Stimulated activated CD8-positive, alpha-beta memory T cell treated with anti-CD3 and anti-CD28 coated beads, Interleukin-4, amount 100 ng/mL, for 24 hours (primary cell): ENCODE measurements at places on chromosomes 4 and X.

DNA sequence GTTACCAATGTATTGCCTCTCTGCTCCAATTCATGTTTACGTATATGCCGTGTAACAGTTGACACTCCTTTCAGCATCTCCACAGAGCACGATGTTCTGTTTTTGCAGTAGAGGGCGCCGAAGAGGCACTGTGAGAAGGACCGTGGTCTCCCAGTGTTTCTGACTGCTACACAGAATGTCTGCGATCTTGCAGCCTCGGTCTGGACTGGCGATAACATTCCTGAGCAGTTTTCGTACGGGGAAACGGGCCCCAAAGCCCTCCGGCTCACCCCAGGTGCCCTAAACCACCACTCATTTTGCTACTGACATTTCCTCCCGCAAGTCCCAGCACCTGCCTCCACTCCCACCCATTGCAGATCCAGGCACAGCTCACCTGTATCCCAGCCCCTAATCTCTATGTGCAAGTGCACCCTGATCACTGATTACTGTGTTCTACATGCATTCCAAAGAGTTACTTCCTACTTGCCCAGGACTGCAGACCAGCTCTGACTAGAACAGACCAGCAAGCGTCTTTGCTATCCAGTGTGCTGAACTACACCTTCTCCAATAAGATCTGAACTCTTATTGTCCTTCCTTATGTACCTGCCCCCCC, 12.4 kb upstream of the NFXL1 start:
- DNase-seq, result peak; percentile 13

- DNase-seq, result no peak
Observed at GRCh38 chr4:159137176-159137575, 34.3 kb downstream of the RAPGEF2 start.

DNA sequence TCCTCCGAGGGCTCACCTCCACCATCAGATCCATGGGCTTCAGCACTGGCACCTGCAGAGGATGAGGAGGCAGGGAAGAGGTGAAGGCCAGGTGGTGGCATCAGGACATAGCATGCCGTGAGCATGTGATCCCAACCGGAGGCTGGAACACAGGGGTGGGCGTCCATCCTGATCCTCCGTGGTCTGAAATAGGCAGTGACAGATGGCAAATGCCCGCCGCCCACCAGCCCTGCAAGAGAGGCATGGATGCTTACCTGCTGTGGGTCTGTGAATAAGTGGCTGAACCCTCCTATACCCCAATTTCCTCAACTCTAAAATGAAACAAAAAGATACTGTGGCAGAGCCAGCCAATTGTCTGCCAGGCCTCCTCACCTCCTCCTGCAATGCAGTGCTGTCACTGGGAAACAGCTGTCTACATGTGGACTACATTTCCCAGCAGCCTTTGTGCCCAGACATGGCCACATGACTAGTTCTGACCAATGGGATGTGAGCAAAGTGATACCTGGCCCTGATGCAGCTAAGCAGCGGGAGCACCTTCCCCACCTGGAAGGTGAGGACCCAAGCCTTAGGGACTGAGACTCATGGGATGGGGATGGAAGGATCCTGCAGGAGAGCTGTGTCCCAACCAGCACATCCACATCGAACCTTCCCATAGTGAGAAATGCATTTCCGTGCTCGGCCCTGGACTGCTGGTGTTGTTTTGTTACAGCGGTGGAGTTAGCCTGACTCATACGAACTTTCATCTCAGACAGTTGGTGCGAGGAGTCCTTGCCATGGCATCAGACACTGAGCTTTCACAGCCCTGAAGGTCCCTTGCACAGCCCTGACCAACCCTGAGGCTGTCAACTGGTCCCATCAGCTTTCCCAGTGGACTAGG, 99.5 kb downstream of the PPP2R2C start:
- no peak for DNase-seq

DNA sequence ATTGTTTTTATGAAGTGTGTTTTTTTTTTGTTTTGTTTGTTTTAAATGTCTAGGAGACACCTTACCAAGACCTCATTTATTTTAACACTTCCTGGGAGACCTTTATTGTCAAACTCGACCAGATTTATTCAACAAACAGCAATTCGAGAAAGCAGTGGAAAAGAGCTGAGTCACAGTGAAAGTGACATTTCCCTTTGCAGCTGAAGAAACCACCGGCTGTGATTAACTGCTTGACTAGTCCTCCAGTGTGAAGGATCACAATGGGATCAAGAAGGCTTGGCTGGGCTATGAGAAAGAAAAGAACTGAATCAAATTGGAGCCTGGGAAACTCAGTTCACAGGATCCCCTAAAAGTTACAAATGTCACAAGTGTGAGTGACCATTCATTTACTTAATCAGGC, 11.9 kb upstream of the ADH7 start:
- no peak for DNase-seq

DNA sequence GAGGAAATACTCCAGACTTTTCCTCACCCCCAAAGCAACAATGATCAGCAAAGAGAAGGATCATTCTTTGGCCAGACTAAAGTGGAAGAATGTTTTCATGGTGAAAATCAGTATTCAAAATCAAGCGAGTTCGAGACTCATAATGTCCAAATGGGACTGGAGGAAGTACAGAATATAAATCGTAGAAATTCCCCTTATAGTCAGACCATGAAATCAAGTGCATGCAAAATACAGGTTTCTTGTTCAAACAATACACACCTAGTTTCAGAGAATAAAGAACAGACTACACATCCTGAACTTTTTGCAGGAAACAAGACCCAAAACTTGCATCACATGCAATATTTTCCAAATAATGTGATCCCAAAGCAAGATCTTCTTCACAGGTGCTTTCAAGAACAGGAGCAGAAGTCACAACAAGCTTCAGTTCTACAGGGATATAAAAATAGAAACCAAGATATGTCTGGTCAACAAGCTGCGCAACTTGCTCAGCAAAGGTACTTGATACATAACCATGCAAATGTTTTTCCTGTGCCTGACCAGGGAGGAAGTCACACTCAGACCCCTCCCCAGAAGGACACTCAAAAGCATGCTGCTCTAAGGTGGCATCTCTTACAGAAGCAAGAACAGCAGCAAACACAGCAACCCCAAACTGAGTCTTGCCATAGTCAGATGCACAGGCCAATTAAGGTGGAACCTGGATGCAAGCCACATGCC, 89.7 kb downstream of the TET2 start:
- DNase-seq, result no peak

DNA sequence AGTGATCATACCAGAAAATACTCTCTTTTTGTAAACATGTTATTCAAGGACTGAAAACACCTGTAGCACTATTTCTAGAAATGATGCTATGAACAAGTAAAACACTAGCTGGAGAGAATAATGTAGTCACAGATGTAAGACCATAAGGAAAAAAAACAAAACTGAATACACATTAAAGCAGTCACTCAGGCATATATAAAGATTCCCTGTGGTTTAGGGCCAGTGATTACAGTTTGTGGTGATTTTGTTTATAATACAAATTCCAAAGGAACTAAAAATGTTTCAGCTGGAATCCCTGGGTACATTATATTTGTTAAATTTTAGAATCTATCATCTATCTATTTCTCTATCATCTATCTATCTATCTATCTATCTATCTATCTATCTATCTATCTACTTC, 777.8 kb upstream of the FRG1 start:
- no peak for DNase-seq

DNA sequence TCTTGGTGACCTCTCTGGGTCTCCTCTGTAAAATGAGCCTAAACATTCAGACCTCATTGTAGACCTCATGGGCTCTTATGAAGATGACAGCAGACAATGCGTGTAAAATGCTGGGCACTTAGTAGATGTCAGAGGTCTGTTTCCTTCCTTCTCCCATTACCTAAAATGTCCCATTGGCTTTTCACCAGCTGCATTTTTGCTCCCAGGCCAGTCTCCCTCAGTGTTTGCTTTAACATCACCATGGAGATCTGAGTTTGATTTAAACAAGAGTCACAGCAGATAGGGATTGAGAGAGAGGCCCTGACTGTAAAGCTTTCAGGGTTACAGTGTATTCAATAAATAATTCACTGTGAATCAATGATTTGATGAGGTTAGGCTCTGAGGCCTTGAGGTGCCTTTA, 24.3 kb downstream of the PSAPL1 start:
- no peak for DNase-seq

DNA sequence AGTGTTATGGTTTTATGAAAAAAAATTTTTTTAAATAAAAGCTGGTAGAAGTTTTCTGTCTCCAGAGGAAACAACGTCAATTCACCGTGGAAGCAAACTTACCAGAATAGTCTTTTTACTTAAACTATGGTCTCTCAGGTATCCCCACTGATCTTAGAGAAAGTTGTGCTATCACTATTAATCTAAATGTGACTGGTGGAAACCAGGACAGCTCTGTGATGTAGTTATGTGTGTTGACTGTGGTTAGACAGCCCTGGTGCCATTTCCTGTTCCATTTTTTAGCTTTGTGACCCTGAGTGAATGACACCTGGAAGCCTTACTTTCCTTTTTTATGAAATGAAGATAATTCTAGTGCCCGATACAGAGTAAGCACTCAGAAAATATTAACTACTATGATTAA, 111.8 kb upstream of the HUWE1 start:
- DNase-seq, result no peak

- DNase-seq, result no peak
Observed at GRCh38 chr4:6767386-6767747, 15.2 kb upstream of the KIAA0232 start.

- DNase-seq, result no peak
Observed at GRCh38 chr4:86400216-86400615, 40.4 kb upstream of the MAPK10 start.

- no peak for DNase-seq
Observed at GRCh38 chrX:31832263-31832662, 760.4 kb upstream of the FTHL17 start.

- no peak for DNase-seq
Observed at GRCh38 chrX:24890677-24891076, 125.1 kb downstream of the ARX start.

DNA sequence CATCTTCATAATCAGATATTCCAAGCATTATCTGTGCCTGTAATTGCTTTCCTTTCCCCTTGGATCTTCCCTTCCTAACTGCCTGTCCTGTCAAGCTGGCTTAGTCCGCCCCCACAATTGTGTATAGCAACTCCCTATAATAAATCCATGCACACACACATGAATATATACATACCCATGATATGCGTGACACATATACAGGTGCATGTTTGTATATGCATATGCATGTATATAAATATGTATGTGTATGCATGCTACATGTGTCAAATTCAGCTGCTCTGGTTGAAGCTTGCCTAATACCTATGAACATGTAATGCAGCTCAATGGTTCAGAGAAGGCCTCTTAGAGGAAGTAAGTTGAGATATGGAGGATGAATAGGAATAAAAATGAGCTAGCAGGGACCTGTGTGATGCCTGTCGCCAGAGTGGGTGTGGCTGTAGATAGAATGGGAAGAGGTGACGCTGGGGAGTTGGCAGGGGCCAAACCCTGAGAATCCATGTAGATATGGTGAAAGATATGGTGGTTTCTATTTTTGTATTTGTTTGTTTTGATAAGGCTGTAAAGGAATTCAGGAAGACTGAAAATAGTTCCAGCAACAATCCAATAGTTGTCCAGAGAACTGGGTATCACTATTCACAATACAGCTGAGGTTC, 595.0 kb upstream of the BOD1L1 start:
- no peak for DNase-seq

GRCh38 chr4:187188118-187188517, 464.5 kb upstream of the FAT1 start:
- no peak for DNase-seq

DNA sequence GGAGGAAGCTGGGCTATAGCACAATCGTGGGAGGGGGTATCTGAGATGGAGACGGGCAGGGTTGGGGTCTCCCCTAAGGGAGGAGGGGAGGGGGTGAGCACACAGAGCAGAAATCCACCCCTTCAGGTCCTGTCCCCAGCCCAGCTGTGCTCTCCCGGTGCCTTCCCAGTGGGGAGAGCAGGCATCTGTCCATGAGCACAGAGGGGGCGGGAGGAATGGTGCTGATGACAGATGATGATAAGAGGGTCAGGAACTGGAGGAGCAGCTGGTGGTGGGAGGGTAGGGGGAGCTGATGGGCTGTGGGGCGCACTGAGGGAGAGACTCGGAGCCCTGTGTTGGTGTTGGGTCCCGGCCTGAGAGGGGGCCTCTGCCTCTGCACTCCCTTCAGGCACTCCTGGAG, 8.6 kb downstream of the ATP2B3 start:
- no peak for DNase-seq

DNA sequence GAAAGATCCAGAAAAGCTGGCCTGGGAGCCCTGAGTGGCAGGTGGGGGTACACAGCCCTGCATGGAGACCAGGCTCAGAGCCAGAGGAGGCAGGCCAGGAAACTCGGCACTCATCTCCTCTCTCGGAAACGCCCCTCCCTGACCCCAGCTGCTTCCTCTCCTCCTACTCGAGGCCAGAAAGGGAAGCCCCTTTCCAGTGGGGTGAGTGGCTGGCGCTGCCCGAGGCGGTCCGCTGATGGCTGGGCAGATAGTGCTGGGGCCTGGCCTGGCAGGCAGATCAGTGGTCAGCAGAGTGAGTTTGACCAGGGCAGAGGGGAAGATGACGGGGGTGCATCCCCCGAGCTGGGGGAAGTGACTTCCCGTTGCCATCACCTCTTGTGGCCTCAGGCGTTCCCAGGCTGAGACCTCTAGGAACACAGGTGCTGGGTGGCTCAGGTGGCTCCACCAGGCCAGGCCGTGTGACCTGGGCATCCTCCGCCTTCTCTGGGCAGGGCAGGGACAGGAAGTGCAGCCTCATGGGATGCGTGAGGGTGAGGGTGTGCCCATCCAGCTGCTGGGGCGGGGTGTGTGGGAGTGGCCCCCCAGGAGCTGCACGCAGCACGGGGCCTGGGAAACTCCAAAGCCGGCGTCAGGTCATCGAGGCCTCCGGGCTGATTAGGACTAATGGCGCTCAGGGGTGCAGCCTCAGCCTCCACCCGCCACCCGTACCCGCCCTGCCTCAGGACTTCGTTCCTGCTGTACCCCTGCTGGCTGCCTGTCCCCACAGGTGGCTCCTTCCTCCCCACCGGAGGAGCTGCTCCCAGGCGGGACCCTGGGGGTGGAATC, 5.7 kb downstream of the SH3BP2 start:
- DNase-seq, result no peak

DNA sequence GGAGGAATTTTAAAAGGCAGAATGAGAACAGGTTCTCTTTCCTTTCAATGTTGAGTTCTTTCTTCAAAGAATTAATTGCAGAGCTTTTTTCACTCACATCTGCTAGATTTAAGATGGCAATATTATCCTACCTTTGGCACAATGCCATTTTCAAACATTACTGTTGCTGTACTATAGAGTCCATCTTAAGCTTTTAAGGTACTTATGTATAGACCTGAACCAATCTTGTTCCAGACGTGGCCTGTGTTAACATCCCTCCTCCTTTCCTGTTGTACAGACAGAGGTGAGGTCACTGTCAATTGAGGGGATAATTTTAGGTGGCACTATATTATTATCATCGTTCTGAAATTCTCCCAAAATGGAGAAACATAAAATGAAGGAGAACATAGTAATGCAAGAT, 53.0 kb upstream of the MYOZ2 start:
- DNase-seq, result no peak

GRCh38 chr4:174192943-174193342, 90.5 kb downstream of the FBXO8 start:
- no peak for DNase-seq
